Breast epithelium (tissue), 4 donors: ENCODE measurements at places on chromosomes 3 and 15. TPM values are rescaled to one million over a fixed set of nuclear protein-coding genes. Genes with fewer than 3 reads are reported as not detected.

The TGM5 gene
- total RNA-seq, result 3.1 TPM

The NAA80 gene
- total RNA-seq, result 8.8 TPM

The SHC4 gene
- 0.16 TPM for total RNA-seq

The DUOX2 gene
- 0.98 TPM for total RNA-seq

The TMEM44 gene
- total RNA-seq, result 12.8 TPM

The TRAT1 gene
- 0.88 TPM for total RNA-seq

The DPPA2 gene
- not detected for total RNA-seq

The LMAN1L gene
- total RNA-seq, result 0.15 TPM

The SKOR1 gene
- total RNA-seq, result 1.1 TPM

DNA sequence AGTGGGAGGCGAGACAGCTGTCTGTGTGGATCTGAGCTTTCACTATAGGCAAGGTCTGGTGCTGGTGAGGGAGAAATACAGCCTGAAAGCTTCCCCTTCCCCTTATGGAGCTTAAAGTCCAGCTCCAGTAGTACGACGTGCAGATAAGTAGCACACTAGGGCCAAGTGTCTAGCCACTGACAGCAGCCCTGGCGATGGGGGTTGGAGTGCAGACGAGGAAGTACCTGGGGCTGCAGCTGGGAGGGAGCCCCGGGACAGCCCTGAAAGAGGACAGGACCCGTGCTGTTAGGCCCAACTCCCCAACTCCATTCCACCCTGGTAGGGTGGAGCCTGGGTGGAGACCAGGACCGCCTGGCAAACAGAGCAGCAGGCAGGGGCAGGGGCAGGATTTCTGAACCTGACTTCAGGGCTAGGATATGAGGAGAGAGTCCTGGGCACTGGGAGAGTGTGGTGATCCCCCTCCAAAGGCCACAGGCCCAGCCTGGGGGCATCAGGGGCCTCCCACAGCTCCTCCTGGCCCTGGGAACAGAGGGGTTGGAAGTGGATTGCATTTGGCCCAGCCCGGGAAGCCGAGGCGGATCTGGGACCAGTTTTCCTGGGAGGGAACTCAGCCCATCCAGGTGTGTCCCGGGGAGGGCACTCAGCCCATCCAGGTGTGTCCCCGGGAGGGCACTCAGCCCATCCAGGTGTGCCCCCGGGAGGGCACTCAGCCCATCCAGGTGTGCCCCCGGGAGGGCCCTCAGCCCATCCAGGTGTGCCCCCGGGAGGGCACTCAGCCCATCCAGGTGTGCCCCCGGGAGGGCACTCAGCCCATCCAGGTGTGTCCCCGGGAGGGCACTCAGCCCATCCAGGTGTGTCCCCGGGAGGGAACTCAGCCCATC is 42.8 kb downstream of the BDH1 start:
- no peak for DNase-seq

- no peak for DNase-seq
Observed at GRCh38 chr3:48623851-48624547, 2.4 kb upstream of the TMEM89 start.

GRCh38 chr3:174869448-174869847 is 10.3 kb downstream of the NAALADL2 start:
- DNase-seq, result no peak

GRCh38 chr3:191366675-191367074 is 36.3 kb upstream of the UTS2B start:
- DNase-seq, result no peak

DNA sequence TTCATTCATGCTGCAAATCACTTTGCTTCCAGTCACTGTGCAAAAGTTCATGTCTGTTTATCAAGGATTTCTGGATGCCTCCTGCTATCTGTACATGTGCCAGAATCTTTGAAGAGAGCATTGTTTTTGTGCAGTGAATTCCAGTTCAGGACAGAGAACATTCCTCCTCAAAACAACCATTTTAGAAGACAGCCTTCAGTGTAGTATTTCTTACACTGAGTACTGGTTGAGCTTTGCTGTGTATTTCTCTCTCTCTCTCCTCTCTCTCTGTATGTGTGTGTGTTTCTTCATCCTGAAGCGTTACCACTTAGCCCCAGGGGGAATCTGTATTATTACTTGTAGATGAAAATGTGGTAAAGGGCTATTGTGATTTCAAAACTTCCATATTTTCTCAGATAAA is 123.8 kb upstream of the CHL1 start:
- no peak for DNase-seq

GRCh38 chr3:84586427-84586826 is 372.4 kb upstream of the CADM2 start:
- no peak for DNase-seq

GRCh38 chr3:126971891-126972351 is 11.0 kb upstream of the PLXNA1 start:
- DNase-seq, result peak; percentile 78
